Aorta (tissue), 5 donors: ENCODE measurements at places on chromosomes 2 and 18.

- H3K4me3 ChIP-seq, result no peak overlapping the region
- no peaks in the 10 kb centered on the region for H3K36me3 ChIP-seq
- no peak for DNase-seq
- no peaks in the 10 kb centered on the region for H3K27me3 ChIP-seq
- H3K4me1 ChIP-seq, result no peaks in the 10 kb centered on the region
Observed at GRCh38 chr2:28327956-28328922, 64.4 kb upstream of the FOSL2 start.

- H3K4me3 ChIP-seq, result no peak overlapping the region
- no peak for DNase-seq
- no peak overlapping the region for H3K27ac ChIP-seq
- H3K27me3 ChIP-seq, result no peaks in the 10 kb centered on the region
Observed at GRCh38 chr2:82790206-82791021, 1668.7 kb downstream of the SUCLG1 start.

GRCh38 chr2:128498589-128498988, 179.9 kb upstream of the HS6ST1 start:
- no peaks in the 10 kb centered on the region for H3K27me3 ChIP-seq
- H3K4me3 ChIP-seq, result no peak overlapping the region
- H3K36me3 ChIP-seq, result no peaks in the 10 kb centered on the region
- H3K27ac ChIP-seq, result no peak overlapping the region
- no peaks in the 10 kb centered on the region for H3K4me1 ChIP-seq

GRCh38 chr18:77559274-77559910, 309.7 kb downstream of the GALR1 start:
- no peak for DNase-seq
- H3K4me3 ChIP-seq, result no peak overlapping the region
- no peaks in the 10 kb centered on the region for H3K27me3 ChIP-seq
- H3K36me3 ChIP-seq, result no peaks in the 10 kb centered on the region
- H3K4me1 ChIP-seq, result no peaks in the 10 kb centered on the region
- H3K27ac ChIP-seq, result no peak overlapping the region

DNA sequence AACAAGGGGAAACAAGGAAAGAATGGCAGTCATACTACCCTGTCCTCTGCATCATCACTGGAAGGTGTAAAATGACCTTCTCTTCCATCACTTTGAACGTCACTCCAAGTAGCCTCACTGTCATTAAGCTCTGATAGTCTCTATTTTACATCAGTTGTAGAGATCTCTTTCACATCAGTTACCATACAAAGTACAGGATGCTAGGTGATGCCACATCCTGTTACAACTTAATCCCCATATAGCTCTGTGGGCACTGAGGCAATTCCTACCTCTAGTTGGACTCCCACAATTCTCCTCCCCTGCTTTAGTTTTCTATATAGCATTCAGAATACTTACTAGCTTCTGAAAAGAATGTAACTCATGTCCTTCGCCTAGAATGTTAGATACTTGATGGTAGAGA, 55.1 kb upstream of the TTC27 start:
- no peaks in the 10 kb centered on the region for H3K4me1 ChIP-seq
- H3K4me3 ChIP-seq, result no peak overlapping the region
- H3K27ac ChIP-seq, result no peak overlapping the region
- no peak for DNase-seq

DNA sequence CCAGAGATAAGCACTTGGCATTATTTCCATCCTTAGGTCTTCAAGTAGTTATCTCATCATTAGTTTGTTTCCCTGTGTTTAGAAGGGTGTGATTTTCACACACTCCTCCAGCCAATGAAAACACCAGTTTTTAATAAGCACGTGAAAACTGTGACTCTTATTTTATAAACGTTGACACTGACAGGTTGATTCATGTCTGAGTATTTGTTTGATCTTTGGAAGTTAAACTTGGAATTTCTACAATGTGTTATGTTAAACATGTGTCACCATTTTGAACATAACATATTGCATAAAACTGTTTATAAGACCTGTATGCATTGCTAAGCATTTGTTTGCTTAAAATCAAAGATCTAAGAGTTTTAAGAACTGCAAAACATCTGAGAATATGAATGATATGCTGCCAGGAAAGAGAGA, 27.6 kb downstream of the SLC40A1 start:
- DNase-seq, result no peak
- no peak overlapping the region for H3K27ac ChIP-seq
- H3K36me3 ChIP-seq, result no peaks in the 10 kb centered on the region
- peaks cover 4% of the 10 kb centered on the region for H3K4me1 ChIP-seq
- H3K27me3 ChIP-seq, result no peaks in the 10 kb centered on the region
- no peak overlapping the region for H3K4me3 ChIP-seq
